ENCODE measurements at places on chromosomes 12 and 14.
A peak's percentile ranks its signal among the peaks of the same experiment; 100 is the strongest.

GRCh38 chr14:96693987-96694386 is 103.2 kb upstream of the VRK1 start:
- DNase-seq, result no peak

- DNase-seq, result no peak
These were observed 82.9 kb upstream of the SCAF11 start for GRCh38 chr12:46073321-46073720.

DNA sequence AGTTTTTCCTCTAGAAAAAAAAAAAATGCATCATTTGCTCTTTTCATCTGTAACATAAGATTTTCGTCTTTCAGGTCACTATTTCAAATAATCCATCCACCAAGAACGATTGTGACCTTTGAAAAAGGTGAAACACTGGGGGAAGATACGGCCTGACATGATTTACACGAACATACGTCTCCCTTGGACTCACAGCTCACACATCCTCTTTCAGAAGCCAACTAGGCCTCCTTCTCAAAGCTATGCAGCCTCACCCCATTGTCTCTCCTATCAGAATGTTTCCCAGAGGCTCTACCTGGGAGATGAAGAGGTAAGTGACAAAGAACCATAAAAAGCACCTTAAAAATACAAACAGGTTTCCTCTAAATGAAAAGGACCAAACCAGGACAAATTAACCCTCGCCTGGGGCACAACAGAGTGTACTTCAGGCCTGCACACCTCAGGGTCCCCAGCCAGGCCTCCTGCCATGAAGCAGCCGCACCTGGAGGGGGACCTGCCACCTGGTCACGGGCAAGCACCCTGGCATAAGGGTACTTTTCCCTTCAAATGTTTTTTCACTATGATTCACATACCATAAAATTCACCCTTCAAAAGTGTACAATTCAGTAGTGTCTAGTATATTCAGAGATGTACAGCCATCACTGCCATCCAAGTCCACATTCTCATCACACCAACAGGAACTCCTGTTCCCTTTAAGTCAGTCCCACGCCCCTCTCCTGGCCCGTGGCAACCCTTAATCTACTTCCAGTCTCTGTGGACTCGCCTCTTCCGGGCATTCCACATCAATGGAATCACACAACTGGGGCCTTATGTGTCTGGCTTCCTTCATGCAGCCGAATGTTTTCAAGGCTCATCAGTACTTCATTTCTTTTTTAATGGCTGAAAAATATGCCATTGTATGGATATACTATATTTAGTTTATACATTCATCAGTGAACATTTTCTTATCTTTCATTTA is 5.4 kb downstream of the SLC15A4 start:
- no peak for DNase-seq

- no peak for DNase-seq
These were observed 138.0 kb downstream of the MGAT4C start for GRCh38 chr12:86118161-86118560.

DNA sequence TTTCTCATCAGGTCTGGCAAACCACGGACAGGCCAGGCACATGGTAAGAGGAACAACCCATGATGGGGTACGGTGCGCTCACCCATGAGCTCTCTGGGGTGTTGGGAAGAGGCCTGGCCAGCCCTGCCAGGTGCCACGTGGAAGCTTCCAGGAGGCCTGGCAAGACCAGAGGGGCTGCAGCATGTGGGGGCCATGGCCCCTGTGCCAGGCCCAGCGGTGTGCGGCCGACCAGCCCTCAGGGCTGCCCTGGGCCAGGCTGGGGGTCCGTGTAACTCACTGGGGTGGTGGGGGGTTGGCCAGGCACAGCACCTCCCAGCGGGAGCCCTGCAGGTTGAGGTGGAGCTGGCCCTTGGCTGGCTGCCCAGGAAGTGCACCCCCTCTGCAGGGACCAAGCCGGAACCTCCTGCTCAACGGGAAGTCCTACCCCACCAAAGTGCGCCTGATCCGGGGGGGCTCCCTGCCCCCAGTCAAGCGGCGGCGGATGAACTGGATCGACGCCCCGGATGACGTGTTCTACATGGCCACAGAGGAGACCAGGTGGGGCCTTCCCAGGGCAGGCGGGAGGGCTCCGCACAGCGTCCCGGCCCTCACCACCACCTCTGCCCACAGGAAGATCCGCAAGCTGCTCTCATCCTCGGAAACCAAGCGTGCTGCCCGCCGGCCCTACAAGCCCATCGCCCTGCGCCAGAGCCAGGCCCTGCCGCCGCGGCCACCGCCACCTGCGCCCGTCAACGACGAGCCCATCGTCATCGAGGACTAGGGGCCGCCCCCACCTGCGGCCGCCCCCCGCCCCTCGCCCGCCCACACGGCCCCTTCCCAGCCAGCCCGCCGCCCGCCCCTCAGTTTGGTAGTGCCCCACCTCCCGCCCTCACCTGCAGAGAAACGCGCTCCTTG is 4.9 kb upstream of the CRIP2 start:
- DNase-seq, result no peak

- DNase-seq, result no peak
These were observed 208.7 kb downstream of the KITLG start for GRCh38 chr12:88371416-88372183.

DNA sequence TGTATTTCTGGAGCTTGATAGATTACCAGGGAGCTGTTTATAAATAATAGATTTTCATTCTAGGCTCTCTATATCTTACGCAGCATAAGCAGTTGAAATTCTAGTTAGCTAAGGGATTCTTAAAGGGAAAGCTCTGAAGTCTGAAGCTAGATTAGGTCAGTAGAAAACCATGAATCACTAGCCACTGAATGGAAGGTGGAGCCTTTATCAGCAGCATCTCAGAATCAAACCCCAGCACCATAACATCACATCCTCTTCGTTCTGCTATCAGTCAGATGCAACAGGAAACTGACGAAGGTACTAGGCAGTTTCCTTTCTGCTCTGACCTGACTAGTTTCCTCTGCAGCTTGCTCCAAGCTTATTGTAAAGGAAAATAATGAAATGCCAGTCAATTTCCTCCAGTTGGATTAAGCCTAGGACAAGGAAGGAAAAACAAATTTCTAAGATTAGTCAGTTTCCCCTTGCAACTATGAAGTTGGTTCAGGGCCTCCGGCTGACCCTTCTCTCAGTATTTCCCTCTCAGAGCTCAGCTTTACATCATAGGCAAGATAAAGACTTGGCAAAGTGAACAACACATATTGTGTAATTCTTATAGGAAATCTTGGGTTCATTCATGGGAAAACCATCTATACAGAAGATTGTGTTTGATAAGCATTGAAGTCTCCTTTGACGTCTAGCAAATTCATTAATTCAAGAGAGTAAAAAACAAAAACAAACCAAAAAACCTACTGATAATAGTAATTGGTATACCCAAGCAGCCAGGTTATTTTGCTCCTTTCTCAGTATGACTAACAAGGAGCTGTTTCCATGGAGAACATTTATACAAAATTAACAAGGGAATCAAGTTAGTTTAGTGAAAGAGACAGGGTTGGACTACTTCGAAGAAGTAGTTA is 43.4 kb upstream of the CFAP54 start:
- DNase-seq, result peak; percentile 72

- no peak for DNase-seq
These were observed 303.1 kb downstream of the RAD51B start for GRCh38 chr14:68122651-68123050.

GRCh38 chr14:53622447-53622846 is 334.2 kb downstream of the BMP4 start:
- no peak for DNase-seq

DNA sequence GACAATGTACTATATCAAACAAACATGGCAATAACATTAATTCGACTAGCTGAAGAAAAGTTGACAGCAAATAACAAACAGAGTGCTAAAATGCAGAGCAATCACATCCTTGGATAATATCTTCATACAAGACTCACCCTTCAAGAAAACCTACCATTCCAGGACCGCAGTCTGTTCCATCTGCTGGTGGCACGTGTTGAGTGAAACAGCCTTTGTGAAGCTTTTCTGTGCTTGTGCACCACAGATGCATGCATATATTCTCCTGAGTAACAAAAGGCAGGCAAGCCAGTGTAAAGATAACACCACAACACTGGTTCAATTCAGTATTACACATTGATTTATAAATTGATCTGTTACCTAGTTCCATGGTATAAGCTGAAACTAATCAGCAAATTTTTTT is 89.3 kb downstream of the ADAMTS20 start:
- DNase-seq, result no peak

DNA sequence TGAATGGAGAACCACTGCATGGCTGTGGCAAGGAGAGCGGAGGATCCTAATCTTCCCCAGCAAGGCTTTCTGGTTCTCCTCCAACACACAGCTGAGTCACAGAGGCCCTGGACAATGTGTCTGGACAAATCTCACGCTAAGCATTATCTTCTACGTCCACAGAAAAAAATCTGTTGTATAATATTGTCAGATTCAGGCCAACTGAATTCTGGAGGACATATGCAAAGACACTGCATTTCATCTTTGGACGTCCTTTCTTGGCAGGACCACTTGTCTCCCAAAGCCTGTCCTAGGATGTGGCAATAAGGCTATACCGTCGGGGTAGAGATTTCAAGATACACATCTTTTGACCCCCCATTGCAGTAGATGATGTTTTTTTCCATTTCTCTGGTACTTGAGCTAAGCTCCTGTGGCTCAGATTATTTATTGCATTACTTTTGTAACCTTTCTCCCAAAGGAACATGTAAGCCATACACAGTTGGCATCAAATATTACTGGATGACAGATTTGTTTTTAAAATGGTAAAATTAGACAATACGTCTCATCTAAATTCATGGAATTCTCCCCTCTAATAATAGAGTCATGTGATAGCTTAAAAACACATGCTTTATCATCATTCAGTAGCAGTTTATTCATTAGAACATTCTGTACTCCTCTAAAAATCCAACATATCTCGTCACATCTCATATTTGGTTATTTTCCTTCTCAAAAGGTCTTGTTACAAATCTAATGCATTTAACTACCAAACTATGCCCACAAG is 19.4 kb downstream of the LMO3 start:
- DNase-seq, result no peak

GRCh38 chr14:61584331-61584741 is 111.0 kb upstream of the HIF1A start:
- no peak for DNase-seq

GRCh38 chr12:128079-128478 is 61.5 kb downstream of the IQSEC3 start:
- DNase-seq, result no peak

DNA sequence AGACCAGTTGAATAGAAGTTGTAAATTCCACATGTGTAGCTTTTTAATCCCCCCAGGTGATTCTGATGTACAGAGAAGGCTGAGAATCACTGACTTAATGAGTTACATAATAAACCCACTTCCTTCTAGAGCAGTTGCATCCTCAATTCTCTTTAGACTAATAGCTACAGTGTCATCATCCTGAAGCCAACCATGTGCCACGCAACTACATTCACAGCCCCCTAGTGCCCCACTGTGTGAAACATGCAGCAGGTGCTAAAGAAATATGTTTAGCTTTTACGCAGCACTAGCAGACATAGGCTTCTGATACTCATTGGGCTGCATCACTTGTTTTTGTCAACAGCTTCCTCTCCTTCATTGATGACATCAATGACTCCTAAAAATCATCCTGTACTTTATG is 1168.3 kb downstream of the BCL11B start:
- DNase-seq, result no peak

DNA sequence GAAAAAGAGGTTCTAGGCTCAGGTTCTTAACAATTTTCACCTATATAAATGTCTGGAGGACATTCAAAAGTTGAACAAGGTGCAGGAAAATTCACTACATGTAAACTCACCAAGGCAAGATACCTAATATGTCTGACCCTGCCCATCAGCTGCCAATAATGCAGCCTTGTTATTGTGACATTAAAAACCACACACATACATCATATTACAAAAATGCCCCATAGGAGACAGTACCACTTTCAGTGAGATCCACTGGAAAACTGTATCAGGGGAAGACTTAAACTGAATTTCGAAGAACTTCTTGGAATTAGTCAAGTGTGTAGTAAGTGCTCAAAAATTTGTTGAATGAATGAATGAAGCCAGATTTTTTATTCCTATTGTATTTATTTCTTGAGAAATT is 83.1 kb downstream of the KICS2 start:
- DNase-seq, result no peak

DNA sequence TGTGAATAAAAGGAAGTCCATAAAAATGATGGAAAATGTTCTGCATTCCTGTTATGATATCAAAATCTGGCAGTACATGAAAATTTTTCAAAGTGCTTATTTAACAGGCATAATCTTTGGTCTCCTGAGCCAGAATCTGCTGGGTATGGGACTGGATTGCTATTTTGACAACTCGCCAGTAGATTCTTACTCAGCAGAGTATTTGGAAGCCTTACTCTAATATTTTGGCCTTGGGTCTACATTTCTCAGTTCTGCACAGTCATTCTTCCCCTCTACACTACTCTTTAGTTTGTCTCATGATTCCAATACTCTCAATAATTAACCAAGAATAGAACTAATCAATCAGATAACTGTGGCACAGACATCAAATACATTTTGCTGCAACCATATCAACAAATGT is 1.1 kb upstream of the SLCO1B1 start:
- DNase-seq, result no peak

DNA sequence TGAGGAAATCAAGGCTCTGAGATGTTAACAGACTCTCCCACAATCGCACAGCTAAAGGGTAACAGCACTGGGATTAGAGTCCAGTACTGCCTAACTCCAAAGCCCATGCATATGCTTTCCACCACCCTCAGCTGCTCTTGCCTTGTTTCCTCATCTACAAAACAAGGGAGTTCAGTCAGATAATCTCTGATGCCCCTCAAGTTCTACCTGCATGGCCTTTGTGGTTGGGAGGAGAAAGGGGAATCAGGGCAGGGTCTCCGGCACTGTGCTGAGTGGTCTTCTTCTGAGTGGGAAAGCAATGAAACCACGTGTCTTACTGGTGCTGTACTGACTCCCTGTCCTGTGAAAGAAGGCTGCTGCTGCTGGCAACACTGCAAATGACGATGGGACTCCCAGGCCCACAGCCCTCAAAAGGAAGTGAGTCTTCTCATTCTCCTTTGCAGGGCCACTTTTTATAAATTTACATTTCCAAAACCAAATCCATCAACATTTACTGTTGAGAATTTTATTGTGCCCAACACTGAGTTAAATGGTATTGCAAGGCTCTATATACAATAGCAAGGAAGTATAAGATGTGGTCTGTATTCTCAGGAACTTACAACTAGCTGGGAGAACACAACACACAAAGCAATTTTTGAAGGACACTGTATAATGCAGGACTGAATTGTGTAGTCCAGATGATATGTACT is 19.7 kb upstream of the DUSP16 start:
- DNase-seq, result no peak

GRCh38 chr14:32633224-32633859 is 304.2 kb downstream of the AKAP6 start:
- no peak for DNase-seq

Data from hematopoietic multipotent progenitor cell treated with erythropoietin and hydrocortisone succinate and interleukin-3 and kit ligand, for 8 days (in vitro differentiated cells).